ENCODE measurements at places on chromosomes 13 and 19.
A peak's percentile ranks its signal among the peaks of the same experiment; 100 is the strongest.

- DNase-seq = no peak
These were observed 20.3 kb upstream of the RAP2A start for GRCh38 chr13:97413694-97414093.

DNA sequence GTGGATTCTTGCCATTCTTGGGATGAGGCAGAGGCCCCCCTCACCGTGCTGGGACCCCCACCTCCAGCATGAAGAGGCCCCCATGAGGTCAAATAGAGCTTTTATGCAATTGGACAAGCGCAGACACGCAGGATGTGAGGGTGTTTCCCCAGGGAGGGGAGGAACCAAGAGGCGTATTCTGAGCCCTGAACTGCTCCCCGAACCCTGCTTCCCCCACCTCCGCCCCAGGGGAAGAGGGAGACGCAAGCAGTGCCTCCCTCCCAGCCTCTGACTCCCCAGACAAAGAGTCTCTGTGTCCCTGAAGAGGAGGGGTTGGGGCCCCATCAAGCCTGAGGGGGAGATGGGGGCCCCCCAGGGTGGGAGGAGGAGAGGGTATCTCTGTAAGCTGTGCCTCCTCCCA, 1.3 kb upstream of the RDH8 start:
- DNase-seq = no peak

DNA sequence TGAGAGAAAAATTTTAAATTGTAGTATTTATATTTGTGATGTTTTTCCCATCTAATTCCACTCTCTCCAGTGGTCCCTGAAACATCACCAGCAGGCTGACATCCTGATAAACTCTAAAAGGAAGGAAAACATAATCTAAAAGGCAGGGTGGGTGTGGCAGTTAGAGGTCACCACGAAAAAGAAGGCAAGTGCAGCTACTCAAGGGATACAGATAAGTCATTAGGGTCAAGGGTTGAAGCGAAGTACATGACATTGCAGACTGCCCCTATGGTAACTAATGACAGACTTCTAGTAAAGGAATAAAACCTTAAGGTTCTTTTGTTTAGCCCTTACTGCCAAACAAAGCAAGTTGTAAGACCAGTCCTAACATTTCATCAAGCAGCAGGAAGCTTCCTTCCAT, 6.0 kb upstream of the NEK3 start:
- no peak for DNase-seq

DNA sequence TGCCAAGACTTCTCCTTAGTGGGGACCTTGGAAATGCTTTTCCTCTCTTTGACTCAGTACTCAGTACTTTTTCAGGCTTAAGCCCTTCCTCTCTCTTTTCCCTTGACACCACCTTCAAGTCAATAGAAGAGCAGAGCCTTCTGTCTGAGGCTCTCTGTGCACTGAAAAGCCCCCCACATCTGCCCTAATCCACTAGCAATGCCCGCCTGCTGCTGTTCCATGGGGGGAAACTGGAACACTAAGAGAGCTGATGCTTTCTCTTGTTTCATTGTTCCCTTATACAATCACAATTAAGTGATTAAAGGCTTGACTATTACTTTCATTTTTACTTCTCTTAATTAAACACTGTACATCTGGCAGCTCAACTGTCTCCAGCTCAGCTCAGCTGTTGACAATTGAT, 254.5 kb downstream of the SLITRK6 start:
- DNase-seq = no peak

GRCh38 chr13:114112231-114112825, 20.1 kb downstream of the RASA3 start:
- no peak for DNase-seq

- no peak for DNase-seq
These were observed 39.8 kb upstream of the LATS2 start for GRCh38 chr13:21100994-21101757.

DNA sequence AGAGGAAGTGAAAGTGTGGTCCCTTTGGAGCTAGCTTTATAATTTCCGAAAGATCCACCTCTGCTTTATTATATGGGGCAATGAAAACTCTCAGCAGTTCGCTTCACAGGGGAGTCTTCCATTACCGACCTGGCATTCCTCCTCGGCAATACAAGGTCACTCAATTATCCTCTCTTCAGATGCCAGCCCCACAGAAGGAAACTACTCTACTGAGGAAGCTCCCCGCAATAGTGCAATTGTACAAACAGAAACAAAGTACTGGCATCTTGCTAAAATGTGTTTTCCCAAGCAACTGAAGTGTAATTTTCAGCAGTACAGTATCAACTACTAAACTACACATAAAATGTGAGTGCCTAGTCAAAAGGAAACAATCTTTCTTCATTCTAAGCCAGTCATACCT, 702.0 kb downstream of the PCDH9 start:
- DNase-seq = no peak

DNA sequence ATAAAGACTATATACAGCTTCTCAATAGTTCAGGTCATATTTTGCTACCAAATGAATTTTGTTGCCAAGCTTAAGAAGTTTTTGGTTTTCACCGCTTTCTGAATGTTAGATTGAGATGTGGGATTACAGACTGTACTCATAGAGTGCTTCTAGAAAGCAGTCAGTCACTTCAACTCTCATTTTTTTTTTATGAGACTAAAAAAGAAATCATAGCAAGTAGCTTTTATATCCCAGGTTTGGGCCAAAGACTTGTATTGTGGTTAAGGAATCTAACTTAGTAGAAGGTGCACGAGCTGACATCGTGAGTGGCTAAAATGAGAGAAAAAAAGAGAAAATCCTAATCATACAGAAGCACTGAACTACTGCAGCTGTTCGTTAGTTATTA, 2.2 kb upstream of the USPL1 start:
- peak; percentile 29 for DNase-seq

DNA sequence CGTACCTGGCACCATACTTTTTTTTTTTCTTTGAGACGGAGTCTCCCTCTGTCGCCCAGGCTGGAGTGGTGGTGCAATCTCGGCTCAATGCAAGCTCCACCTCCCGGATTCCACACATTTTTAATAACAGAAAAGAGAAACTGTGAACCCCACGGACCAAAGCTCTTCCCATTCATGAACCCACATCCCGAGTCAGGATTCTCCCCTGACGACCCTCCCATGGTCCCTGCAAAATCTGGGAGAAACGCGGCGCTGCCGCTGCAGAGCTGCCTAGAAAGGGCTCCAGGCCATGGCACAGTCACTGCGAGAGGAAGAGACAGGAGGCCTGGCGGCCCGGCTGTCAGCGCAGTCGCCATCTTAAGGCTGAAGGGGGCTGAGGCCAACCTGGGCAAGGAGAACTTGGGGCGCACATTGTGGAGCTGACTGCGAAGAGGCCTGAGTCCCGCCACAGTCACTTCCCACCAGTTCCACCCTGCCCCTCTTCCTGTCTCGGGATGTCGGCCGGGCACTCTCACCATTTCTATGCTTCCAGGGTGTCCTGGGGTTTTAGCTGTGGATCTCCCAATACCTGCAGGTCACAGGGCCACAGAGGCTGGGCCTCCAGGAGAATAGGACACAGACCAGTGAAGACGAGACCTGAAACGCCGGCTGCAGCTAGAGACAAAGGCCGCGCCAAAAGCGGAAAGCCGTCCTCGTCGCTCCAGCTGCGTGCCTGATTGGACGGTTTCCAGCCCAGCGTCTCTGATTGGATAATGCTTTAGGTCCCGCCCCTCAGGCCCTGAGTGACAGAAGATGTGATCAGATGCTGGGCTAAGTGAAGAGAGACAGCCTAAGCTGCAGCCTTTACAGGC, 71.0 kb downstream of the ZNF486 start:
- DNase-seq = peak; percentile 91

- no peak for DNase-seq
These were observed 855 bp downstream of the UNC13A start for GRCh38 chr19:17687141-17687856.

DNA sequence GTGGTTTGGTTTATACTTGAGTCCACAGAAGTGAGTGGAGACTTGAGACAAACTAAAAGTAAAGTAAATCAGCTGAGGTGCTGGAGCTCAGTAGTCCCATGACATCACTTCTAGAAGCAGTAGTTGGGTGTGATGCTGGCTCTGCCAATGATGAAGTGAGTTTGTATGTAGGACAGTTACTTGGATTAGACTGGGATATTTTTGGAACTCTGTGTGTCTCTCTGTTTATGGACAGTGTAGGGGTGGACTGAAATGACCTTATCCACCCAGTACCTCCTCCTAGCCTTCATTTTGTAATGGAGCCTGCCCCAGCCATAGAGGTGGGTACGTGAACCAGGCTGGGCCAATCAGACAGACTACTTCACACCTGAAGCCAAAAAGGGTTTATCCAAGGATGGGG, 52.2 kb downstream of the POLR1D start:
- DNase-seq = no peak

GRCh38 chr13:51380269-51380668, 40.8 kb downstream of the SERPINE3 start:
- DNase-seq = no peak

DNA sequence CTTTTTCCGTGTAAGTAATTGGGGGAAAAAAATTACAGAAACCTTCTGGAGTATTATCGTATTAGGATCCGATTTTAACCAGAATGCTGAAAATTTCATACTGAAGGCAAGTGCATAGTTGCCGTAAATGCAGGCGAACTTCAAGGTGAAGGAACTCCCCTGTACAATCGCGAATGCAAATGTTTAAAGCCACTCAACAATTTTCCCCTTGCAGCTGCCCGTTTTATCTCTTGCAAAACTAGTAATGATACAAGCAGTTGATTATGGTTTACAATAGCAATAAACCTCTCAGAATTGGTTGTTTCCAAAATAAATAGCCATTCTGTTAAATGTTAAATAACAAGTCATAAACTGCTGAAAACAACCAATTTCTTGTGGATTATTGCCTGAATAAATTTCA, 105.7 kb downstream of the DNAJC15 start:
- DNase-seq = no peak

- DNase-seq = no peak
These were observed 40.4 kb upstream of the PDCD5 start for GRCh38 chr19:32540621-32541020.

Measured in B cell (primary cell).